Peyer's patch (tissue), 4 donors: ENCODE measurements at places on chromosomes 4 and X. TPM values are rescaled to one million over a fixed set of nuclear protein-coding genes. Genes with fewer than 3 reads are reported as not detected.

GRCh38 chr4:84971319-84971932 lies 4.9 kb upstream of the WDFY3 start:
- no peaks in the 10 kb centered on the region for H3K36me3 ChIP-seq
- no peak for DNase-seq
- no peak overlapping the region for H3K4me3 ChIP-seq
- no peak overlapping the region for H3K27ac ChIP-seq
- H3K27me3 ChIP-seq, result no peaks in the 10 kb centered on the region
- no peaks in the 10 kb centered on the region for H3K4me1 ChIP-seq

DNA sequence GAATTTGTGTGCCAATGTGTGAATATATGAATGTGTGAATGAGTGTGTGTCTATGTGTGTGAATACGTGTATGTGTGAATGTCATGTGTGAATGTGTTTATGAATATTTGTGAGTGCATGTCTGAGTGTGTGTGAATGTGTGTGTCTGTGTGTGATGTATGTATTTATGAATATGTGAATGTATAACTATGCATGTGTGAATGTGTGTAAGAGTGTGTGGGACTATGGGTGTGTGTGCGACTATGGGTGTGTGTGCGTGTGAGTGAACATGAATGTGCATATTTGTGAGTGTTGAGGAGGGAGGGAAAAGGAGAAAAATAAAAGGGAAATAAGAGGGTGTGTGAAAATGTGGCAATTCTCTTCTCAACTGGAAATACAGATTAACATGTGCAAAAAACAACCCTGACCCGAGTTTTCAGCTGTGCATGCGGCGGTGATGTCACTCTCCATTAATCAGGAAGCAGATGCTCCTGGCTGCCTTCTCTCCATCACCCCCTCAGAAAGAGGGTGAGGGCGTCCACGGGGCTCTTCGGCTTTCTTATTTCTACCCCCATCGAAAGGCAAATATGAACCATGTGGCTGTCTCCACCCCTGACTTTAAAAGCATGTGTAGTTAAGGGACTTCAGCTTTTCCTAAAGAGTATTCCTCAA lies 219.8 kb downstream of the MAML3 start:
- DNase-seq, result no peak
- H3K27ac ChIP-seq, result no peak overlapping the region
- H3K36me3 ChIP-seq, result no peaks in the 10 kb centered on the region
- no peaks in the 10 kb centered on the region for H3K27me3 ChIP-seq

Gene NXF2B
- not detected for total RNA-seq

DNA sequence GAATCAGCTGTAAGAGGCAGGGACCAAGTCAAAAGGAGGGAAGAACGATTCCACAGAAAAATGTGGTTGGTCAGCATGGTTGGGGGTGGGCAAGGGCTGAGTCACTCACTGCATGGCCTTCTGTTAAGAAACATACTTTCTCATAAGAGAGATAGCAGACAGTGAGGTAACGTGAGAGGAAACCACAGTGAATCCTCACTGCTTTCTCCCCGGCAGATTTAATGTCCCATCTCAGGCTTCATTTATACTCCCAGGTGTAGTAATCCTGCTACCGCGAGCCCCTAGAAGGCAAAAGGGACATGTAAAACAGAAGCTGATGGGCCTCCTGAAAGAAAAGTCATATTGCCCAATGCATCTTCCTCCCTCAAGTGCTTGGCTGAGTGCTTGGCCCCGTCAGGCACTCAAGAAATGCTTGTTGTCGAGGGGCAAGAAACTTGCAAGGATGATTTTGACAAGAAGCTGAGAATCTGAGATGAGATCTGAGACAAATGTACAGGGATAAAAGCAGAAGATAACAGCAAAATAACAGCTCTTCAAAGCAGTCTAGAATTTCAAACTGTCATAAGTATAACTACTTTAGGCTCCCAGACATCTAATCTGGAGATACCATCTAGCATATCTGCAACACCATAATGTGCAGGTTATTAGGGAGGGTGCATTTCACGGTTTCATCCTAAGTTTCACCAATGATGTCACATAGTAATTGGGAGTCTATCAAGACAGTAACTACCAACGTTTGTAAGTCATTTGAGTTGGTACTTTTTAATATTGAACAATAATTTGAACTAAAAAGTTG lies 40.2 kb downstream of the SH3KBP1 start:
- no peak for DNase-seq
- H3K36me3 ChIP-seq, result no peaks in the 10 kb centered on the region
- no peaks in the 10 kb centered on the region for H3K27me3 ChIP-seq
- no peak overlapping the region for H3K27ac ChIP-seq
- H3K4me3 ChIP-seq, result no peak overlapping the region

Gene CT45A2
- not detected for total RNA-seq

Gene CACNA1F
- total RNA-seq, result 1.9 TPM

Gene HELT
- not detected for total RNA-seq
